ENCODE measurements at places on chromosomes 2 and 18. TPM values are rescaled to one million over a fixed set of nuclear protein-coding genes. Genes with fewer than 3 reads are reported as not detected.
A peak's percentile ranks its signal among the peaks of the same experiment; 100 is the strongest.

DNA sequence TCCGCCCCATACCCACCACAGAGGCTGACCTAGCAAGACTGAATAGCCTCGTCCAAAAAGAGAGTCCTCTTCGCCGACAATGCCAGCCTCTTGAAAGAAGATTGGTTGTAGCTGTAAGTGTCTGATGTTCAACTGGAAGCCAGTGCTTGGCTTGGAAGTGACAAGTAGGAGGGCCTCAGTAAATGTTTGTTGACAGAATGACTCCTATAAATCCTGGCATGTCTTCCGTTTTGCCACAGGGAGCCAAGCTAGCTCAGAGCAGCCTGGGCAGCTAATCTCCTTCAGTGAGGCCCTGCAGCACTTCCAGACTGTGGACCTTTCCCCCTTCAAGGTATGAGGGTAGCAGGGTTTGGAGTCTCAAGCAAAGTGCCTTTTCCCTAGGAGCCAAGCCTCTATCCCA, 14.9 kb downstream of the ELMOD3 start:
- no peak for DNase-seq

- DNase-seq: no peak
Measured at GRCh38 chr18:9861157-9861556, 24.6 kb upstream of the TXNDC2 start.

GRCh38 chr18:25278394-25278793, 73.6 kb downstream of the ZNF521 start:
- no peak for DNase-seq

- DNase-seq: peak; percentile 83
Measured at GRCh38 chr2:157413326-157414035, 30.4 kb downstream of the CYTIP start.

DNA sequence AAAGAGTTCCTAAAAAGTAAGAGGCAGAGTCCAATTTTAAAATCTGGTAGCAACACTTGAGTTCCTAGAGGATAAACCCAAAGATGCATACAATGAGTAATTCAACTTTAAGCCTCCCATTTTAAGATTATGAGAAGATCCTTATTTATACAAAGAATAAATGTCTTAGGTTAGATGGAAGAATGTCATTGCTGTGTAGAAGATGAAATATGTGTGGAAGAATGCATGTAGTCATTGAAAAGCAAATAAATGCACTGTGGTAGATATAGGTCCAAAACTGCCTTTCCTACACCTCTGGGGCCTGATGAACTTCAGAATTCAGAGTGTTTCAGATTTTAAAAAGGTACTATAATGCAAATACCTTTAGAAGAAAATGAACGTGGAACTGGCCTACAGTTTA, 58.7 kb upstream of the LRP1B start:
- DNase-seq: no peak

- no peak for DNase-seq
Measured at GRCh38 chr2:23230885-23231284, 154.1 kb upstream of the KLHL29 start.

DNA sequence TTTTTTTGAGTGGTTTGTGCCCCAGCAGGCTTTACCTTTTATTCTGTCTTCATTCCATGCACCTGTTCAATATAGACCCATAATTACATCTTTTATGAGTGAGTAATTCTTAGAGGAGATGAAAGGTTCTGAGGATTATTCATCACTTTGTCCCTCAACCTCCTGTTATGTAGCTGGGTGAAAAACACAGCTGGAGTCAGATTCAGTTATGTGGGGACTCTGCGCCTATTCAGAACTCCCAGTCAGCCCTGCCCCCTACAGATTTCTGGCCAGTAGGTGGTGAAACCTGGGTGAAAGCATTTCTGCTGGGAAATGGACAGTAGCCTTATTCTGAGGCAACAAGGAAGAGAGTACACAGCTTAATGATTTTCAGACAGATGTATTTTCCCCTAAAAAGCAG, 107.8 kb downstream of the MGAT5 start:
- no peak for DNase-seq

GRHL1 gene
- total RNA-seq: 0.49 TPM

- DNase-seq: no peak
Measured at GRCh38 chr2:44242904-44243303, 32.4 kb upstream of the SLC3A1 start.

DNA sequence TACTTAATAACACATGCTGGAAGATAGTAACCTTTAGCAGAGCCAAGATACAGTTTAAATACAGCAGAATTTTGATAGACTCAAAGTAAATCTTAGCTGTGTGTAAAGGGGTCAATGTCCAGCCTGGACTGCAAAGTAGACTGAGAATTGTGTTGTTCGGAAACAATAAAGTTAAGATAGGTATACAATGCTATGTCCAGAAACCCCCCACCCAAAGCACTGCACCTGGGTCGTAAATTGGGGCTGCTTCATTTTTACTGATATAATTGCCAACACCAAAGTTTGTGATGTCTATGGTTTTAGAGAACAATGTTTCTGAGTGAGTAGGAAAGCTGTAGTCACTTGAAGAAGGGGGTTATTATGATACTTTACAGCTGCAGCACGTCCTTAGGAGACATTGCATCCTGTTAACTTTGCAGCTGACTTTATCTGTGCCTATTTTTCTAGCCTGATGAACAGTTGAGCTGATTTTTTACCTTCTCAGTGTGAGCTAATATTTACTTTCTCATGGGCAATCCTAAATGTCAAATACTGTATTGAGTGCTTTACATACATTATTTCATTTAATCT, 4.3 kb upstream of the NCOA1 start:
- no peak for DNase-seq

DNA sequence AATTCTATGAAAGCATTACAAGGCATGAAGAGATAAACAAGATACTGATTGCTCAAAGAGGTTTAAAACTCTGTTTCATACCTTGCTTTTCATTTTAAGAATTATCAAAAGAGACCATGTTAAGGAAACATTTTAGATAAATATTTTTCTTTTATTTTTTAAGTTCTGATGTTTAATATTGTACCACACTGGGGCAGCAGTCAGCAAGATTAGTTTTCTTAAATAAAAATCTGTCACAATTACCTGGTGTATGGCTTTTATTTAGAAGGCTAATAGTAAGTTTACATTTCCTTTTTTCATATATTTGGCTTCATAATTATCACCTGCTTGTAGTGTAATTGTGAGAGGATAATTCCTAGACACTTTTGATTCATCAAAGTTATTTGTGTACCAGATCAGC, 46.4 kb downstream of the ZNF804A start:
- no peak for DNase-seq

- no peak for DNase-seq
Measured at GRCh38 chr18:9113468-9114149, 11.1 kb downstream of the NDUFV2 start.

- DNase-seq: no peak
Measured at GRCh38 chr2:233849607-233850271, 4.6 kb downstream of the HJURP start.

DNA sequence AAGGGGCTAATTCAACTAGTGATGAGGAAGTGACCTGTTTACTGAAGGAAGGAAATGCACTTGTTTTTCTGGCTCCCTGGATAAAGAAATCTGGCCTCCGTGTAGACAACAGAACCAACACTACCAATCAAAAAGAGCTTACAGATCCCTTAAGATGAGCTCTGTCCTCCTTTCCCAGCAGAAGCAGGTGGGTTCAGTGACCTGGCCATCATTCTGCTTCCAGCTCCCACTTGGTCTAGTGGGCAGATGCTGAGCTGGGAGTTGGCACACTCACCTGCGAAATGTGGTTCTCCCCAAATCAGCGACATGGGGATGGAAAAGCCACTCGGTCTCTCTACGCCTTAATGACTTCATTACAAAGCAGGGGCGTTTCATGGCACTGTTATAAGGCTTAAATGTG, 132.6 kb downstream of the AFF3 start:
- no peak for DNase-seq

TIMM21 gene
- 23.6 TPM for total RNA-seq

- no peak for DNase-seq
Measured at GRCh38 chr2:240436683-240437550, 1.5 kb downstream of the GPC1 start.

DNA sequence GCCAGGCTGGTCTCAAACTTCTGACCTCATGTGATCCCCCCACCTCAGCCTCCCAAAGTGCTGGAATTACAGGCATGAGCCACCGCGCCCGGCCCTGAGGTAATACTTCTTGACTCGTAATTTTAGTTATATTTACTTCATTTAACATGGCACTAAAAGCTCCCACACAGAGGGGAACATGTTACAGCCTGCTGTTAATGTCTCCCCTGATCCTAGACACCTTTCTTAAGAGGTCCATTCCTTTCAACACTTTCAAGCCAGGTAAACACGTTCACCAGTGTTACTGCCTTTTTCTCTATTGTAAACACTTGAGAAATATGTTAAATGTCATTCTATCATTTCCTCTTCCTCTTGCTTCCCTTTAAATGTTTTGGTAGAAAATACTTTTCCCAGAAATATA, 161.4 kb downstream of the METTL4 start:
- DNase-seq: no peak

GAL3ST2 gene
- total RNA-seq: 0.39 TPM

MAP3K19 gene
- not detected for total RNA-seq

DNA sequence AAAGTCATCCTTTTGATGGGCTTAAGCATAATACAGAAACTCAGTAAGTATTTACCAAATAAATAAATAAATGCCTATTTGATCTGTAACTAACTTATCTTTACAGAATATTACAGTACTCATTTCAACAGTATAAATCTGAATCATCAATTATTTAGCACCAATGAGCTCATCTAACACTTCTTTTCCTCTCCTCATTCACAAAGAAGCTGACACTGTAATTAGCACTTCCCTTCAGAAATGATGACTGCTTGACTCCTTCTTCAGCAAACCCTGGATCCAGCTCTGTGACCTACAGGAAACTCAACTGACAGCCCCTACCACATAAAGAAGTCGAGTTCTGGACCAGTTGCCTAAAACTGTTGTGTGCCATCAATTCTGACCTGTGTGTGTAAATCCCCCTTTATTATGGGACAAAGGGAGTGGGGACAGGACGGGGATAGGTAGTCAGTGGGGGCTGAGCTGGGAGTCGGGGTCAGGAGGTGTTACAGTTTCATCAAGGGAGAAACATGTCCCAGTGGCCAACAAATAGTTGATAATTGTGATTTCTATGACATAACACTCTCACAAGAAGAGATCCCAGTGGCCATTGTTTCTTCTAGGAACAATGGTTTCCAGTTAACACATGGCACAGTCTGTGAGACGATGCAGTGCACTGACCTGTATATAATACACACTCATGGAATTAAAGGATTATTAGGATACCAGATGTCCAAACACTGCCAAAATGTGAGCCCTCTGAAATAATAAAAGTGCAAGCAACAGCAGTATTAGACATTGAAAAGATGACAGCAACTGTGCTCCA, 68.7 kb downstream of the STK39 start:
- DNase-seq: no peak

DNA sequence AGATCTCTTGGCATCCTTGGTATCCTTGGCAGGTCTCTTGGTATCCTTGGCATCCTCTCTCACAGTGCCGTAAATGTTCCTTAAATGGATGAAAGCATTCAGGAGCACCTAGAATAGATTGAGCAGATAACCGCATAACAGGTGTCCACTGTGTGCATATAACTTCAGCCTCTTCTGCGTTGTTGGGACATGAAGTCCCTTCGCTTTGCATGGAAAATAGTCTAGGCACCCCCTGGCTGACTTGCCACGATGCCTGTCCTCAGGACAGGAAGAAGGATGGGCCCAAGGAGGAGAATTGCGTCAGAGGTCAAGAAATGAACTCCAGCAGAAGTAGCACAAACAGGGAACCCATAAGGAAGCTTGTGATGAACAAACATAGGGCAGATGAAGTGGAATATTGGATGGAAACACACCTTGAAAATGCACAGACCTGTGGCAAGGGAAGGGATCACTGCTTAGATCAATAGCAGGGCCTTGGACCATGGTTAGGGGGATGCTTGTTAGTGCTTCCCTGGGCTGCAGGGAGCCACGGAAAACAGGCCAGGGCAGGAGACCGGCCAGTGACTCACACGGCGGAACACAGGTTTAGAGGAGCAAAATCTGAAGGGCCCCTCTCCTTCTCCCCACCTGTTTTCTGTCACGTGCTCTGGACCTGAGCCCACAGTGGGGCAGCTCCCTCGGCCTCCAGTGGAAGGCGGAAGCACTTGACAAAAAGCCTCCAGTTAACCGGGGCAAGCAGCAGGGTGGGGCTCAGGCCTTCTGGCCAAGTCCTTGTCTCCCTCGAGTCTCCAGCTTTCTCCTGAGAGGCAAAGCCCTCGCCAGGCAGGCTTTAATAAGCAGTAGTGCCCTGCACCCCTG, 99.2 kb upstream of the ASAP2 start:
- no peak for DNase-seq

- DNase-seq: peak; percentile 43
Measured at GRCh38 chr18:63339920-63340484, 20.4 kb upstream of the BCL2 start.

DNA sequence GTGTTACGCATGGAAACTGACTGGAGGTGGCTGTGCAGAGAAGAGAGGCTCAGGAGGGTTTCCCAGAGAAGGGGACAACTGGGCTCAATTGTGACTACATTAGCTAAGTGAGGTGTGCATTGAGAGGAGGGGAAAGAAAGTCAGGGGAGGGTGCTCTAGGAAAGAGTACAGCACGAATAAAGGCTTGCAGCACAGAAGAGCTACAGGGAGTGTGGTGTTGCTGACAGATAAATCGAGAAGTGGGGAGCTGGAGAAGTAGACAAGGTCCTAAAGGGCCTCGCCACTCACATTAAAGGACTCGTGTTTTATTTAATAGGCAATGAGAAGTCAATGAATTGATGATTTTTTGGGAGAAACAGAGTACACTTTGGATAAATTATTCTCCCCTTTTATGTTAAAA, 65.7 kb upstream of the CTAGE1 start:
- DNase-seq: no peak

DNA sequence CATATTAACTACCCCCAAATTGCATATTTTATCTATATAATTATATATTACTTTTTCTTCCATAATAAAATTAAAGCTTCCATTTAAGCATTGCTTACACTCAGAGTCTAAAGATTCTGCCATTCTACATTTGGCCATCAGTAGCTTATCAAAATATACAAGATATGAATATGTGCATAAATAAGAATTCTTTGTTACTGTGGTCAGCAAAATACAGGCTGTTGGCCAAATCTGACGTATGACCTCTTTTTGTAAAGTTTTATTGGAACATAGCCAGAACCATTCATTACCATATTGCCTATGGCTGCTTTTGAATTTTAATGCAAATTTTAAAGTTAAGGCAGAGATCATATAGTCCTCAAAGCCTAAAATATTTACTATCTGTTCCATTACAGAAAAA, 643.9 kb upstream of the VRK2 start:
- no peak for DNase-seq

CDCA7 gene
- 2.9 TPM for total RNA-seq

TCF23 gene
- not detected for total RNA-seq

NABP1 gene
- 111 TPM for total RNA-seq

DNA sequence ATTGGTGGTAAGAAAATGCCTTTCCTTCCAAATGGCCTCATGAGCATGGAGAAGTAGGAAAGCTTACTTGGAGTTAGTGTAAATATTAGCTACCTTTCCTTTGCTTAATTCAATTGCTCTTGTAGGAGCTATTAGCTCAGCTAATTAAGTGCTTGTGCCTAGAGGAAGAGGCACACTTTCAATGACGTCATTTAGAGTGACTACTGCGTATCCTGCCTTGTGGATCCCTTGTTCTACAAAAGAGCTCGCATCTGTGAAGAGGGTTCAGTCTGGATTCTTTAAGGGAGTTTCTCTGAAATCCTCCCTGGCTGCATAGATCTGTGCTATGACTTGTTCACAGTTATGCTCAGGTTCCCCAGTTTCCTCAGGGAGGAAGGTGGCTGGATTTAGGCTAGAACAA, 122.5 kb upstream of the SPHKAP start:
- DNase-seq: no peak
